ENCODE measurements at places on chromosomes 6 and 20.

DNA sequence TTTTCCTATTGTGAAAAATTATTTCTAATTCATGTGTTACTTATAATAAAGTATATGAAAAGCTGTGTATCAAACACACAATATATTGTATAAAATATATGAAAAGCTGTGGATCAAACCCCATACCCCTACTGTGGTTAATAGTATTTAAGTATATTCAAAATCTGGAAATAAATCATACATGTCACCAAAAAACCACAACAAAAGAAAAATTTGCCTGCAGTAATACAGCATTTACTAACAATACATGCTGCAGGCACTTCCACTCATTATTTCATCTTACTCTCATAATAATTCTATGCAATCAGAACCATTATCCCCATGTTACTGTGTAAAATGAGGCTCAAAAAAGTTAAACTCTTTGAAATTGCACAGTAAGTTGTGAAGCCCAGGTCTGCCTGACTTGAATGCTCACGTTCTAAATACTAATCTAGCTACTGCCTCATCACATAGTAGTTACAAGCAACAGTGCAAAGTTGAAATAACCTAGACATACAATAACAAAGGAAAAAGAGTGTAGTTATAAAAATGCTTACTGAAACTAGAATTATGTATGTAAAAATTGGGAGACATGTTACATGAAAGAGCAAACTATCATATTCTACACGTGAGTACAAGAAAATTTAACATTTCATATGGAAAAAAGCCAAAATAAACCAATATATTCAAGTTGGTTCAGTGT is 61.7 kb downstream of the FAM217A start:
- no peak for DNase-seq

DNA sequence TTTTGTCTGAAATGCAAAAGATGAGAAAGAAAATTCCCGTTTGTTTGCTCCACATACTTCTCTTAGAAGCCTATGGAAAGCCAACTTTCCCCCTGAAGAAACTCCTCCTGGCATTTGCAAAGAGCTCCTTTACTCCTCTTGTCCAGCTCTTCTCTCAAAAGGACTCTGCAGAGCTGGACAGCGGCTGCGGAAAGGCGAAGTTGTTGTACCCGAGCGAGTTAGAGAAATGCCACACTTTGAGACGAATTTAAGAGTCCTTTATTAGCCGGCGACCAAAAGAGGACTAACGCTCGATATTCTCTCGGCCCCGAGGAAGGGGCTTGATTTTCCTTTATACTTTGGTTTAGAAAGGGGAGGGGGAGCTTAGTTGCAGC is 157.8 kb downstream of the TRIM27 start:
- DNase-seq: no peak

GRCh38 chr20:50980851-50981713 is 22.5 kb downstream of the MOCS3 start:
- peak; percentile 60 for DNase-seq

DNA sequence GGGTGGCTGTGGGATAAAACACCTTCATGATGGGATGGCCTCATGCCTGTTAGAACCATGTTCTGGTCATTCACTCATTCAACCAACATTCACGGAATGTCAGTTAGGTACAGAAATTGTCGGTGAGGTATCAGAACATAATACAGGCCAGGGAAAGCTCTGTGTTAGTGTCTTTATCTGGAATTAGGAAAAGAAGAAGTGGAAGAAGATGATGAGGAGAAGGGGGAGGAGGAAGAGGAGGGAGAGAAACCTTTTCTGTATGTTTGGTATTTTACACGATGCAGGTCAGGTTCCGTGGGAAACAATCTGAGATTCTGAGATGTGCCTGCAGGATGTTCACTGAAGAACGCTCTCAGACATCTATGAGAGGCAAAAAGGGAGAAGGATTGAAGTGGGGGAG is 5.6 kb downstream of the ADTRP start:
- no peak for DNase-seq

- no peak for DNase-seq
Measured at GRCh38 chr20:25249198-25249931, 1.5 kb downstream of the PYGB start.

DNA sequence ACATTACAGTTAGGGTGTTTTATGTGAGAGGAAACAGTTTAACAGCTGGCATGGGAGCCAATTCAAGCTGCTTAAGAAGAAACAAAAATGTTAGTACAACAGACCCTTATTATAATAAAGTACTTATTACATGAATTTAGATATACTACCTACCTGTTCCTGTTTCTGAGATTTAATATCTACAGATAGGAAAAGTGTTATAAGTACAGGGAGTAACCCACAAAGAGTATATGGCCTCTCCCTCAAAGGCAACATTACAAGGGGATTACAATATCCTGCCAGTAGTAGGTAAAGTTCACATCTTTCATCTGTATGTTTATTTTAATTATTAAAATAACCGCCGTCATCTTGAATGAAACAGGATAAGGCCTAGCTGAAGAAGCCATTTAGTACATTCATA is 1.8 kb upstream of the ME1 start:
- DNase-seq: no peak

DNA sequence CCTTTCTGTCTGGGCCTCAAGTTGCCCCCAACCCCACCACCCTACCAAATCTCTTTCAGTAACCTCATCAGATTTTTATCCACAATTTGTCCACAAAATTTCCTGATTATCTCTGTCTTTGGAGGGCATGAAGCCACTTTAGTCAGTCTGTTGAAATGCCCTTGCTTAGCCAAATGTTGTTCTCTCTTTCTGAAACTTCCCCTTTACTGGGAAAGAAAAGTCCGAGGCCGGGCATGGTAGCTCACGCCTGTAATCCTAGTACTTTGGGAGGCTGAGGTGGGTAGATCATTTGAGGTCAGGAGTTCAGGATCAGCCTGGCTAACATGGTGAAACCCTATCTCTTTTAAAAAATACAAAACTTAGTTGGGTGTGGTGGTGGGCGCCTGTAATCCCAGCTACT is 33.8 kb downstream of the TOMM6 start:
- DNase-seq: no peak

DNA sequence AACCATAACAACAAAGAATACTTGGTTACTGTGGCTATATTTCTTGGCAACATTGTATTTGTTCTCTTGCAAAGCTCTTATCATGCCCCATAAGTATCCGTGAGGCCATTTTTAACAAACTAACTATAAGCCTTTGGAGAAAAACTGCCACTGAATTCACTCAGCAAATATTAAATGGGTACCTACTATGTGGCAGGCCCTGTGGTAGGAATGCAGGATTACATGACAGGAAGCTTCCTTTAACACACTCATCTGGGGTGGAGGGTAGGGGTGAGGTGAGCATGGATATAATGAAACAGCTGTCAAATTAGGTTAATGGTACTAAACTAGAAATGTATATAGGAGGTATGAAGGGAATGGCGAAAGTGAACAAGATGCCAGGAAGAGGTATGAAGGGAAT is 504.8 kb downstream of the MEI4 start:
- no peak for DNase-seq

- DNase-seq: no peak
Measured at GRCh38 chr6:166305562-166306117, 2.6 kb downstream of the PRR18 start.

DNA sequence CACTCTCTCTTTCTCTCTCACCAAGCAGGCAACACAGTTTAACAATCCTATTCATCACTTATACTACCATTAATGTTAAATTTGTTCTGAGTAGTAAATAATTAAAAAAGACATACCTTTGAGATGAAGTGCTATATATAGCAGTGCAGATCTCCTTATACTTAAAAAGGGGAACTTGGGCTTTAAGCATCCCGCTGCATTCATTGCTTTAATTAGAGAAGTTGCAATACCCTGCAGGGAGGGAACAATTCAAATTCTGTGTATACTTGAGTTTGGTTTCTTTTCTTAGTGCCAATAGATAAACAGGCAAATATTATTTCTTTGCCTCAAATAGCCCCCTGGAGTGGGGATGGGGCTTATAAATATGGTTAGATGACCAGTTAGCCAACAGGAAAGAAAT is 10.8 kb upstream of the ZBTB24 start:
- DNase-seq: no peak

DNA sequence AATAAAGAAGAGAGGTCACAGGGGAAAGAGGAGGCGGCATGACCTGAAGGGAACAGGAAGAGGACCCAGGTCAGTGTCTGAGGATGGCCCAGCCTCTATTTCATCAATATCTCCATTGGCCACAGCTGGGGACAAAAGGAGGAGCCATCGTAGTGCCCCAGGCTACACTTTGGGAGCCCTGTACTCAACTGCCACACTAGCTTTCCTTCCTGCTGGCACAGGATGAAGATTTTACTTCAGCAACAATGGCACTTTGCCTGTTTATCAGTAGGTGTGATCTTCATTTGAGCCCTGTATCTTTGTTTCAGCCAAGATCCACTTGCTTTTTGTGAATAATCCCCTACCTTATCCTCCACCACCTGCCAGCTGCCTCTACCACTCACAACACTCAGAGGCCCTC is 35.4 kb upstream of the RCAN2 start:
- no peak for DNase-seq

GRCh38 chr6:146913842-146914488 is 290.3 kb upstream of the STXBP5 start:
- no peak for DNase-seq

GRCh38 chr20:37919389-37920040 is 16.6 kb downstream of the VSTM2L start:
- no peak for DNase-seq

DNA sequence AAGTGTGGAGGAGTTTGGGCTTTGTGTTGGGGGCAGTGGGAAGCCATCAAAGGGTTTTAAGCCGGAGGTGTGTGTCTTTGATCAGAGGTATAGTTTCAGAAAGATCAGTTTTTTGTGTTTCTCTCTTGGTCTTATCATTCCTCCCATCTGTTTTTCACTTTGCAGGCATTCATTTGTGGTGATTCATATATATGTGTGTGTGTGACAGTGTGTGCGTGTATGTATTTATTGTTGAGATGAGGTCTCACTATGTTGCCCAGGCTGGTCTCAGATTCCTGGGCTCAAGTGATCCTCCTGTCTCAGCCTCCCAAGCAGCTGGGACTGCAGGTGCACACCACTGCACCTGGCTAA is 11.1 kb upstream of the SERINC3 start:
- DNase-seq: no peak

DNA sequence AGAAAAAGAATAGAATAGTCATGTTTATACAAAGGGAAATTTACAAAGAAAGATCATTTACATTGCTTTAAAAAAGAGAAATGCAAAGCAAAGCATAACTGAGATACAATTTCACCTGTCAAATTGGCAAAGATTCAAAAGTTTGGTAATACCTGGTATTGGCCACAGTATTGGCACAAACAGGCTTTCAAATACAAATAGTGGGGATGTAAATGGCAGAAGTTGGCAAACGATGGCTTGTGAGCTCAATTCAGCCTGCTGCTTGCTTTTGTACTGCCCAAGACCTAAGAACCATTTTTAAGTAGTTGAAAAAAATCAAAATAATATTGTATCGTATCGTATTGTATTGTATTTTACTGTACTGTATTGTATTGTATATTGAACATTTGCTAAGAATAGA is 194.5 kb upstream of the JAG1 start:
- no peak for DNase-seq

DNA sequence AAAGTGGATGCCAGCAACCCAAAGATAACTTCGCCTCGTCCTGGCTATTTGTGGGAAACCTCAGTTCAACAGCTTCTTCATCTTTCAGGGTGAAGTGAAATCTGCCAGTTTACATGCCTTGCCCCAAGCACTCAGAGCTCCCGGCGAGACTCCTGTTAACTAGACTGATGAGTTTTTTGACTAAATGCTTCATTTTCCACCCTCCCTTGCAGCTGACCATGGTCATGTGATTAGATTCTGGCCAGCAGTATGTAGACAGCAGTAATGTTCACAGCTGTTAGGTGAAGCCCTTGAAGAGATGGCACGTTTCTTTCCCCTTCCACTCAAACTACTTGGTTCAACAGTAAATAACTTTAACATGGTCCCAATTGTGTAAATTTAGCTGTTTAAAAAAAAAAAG is 718.8 kb upstream of the FLRT3 start:
- DNase-seq: no peak

DNA sequence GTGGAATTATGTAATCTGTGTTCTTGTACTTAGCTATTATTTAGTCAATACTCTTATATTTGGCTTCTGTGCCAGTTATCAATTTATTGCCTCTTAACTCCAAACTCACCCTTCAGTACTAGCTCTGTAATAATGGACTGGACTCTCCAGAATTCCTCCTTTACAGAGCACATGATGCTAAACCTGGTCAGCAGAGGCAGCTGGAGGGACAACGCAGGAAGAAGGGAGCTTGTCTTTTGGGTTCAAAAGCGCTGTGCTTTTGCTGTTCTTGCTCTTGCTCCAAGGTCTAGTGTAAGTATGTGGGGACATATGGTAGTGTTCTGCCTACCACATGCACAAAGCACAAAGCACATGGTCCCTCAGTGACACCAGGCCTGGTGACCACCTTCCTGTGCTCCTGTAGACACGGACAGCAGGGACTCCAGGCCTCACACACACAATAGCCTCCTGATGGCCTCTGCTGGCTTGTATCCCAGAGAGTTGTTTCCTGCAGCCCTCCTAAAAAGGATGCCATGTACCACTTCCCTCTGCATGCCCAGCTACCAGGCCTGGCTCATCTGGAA is 46.1 kb downstream of the CHD6 start:
- no peak for DNase-seq

DNA sequence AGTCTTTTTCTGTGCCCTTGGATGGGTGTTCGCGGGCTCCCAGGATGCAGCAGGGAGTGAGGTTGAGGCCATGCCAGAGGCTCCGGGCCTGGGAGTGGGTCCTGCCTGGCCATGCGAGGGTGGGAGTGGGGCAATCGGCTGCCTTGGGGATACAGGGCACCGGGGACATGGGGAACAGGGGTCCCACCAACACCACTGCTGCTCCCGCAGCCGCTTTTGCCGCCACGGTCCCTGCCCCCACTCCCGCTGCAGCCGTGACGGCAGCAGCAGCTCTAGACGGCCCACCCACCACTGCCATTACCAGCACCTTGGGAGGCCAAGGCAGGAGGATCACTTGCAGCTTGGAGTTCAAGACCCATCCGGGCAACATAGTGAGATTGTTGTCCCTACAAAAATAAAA is 35.3 kb upstream of the FAM50B start:
- DNase-seq: no peak

- DNase-seq: no peak
Measured at GRCh38 chr6:24032896-24033688, 92.9 kb upstream of the NRSN1 start.

DNA sequence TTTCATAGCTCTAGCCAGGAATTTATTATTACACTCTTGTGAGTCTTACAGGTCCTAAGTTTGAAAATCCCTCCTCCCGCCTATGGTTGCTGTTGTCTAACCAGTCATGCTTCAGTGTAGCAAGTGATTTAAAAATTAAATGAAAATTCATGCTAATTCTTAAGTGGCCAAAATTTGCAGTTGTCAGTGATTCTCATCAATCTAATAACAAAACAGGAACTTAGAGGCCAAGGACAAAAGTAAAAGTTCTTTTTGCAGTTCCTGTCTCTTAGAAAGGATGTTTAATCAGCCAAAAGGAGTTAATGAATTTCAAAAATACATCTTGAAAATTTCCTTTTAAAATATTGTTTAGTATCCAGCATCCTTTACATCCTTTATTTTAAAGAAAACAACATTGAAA is 36.3 kb downstream of the VTA1 start:
- no peak for DNase-seq

All from GM12892 (cell line).